Cerebellum (tissue), 4 donors: ENCODE measurements at places on chromosomes 16 and 17. TPM values are rescaled to one million over a fixed set of nuclear protein-coding genes. Genes with fewer than 3 reads are reported as not detected.

- DNase-seq: no peak
These were observed 128.8 kb downstream of the FOXL1 start for GRCh38 chr16:86707171-86707570.

RAB11FIP4 gene
- 27.8 TPM for total RNA-seq

CNTNAP1 gene
- 13.0 TPM for total RNA-seq

- peak; percentile 6 for DNase-seq
These were observed 209.6 kb upstream of the CACNG5 start for GRCh38 chr17:66625311-66625767.

DNA sequence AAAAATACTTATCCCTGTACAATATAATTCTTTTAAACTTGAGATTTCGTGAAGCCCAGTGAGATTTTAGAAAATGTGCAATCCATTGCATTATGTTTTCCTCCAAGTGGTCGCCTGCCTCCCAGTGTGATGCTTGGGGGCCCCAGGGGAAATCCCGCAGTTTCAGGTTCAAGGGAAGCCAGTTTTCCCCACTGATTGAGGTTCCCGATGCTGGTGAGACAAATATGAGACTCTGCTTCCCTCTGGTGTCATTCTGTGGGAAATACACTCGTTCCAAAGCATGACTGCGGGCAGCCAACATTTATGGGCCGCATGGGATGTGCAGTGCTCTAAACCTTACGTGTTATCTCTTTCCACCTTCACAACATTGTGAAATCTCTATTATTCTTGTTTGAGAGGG, 200.8 kb downstream of the PRKCB start:
- peak; percentile 79 for DNase-seq

- peak; percentile 87 for DNase-seq
These were observed 840 bp downstream of the MYO1C start for GRCh38 chr17:1491443-1492248.

DNA sequence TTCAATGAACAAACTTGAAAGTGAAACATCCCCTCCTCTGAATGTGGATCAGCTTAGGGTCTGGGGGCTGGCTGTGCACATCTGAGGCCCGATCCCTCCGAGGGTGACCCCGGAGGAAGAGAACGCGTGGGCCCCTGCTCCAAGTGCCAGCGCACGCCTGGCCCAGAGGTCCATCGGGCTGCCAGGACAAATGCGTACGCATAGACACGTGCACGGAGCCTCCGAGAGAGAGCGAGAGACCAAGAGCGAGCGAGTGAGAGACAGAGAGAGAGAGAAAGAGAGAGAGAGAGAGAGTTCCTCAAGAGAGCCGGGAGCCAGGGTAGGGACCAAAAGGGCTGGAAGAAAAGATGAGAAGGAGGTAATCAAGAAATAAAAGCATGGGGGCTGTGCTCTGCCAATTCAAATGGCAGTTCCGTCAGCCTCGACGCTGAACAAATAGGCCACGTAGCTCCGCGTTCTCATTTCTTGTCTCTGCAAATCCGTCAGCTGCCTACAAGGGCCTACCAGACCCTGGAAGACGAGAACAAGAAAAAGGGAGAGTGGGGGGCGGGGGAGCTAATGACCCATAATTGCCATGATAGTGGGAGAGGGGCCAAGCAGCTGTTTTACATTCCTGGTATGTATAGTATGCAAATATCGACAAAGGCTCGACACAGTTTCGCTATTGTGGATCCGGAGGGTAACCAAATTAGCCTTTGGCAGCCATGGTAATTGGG, 435.3 kb upstream of the ZFHX3 start:
- DNase-seq: no peak

GLIS2 gene
- total RNA-seq: 3.2 TPM

GRCh38 chr17:36730857-36731490, 129.6 kb downstream of the MRM1 start:
- DNase-seq: no peak

DNA sequence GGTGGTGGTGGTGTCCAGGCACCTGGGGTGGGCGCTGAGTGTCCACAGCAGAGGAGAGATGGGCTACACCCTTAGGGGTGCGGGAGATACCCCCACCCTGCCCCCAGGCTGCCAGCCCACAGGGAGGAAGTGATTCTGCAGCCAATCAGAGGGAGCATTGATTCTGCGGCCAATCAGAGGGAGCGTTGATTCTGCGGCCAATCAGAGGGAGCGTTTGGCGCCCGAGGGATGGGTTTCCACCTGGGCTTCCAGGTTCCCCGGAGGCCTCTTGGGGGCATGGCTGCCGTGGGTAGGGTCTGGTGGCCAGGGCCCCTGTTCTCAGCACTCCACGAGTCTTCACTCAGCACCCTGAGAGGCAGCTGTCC, 28.2 kb upstream of the ACSF3 start:
- DNase-seq: no peak

DNA sequence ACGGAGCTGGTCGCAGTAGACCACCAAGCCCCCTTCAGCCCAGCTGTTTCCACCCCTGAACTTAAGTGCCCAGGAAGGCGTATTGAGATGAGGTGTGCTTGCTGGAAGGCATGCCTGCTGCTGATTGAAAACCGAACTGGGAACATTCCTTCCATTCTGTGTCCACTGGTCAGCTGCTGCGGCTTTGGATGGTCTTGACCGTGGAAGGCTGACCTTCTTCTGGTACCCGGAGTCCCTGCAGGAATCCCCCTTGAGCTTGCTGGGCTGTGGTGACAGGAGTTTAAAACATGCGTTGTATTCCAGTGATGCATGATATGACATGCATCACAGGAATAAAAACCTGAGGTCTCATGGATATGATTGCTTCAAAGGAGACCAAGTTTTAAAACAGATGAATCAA, 31.4 kb downstream of the IL4R start:
- no peak for DNase-seq

DNA sequence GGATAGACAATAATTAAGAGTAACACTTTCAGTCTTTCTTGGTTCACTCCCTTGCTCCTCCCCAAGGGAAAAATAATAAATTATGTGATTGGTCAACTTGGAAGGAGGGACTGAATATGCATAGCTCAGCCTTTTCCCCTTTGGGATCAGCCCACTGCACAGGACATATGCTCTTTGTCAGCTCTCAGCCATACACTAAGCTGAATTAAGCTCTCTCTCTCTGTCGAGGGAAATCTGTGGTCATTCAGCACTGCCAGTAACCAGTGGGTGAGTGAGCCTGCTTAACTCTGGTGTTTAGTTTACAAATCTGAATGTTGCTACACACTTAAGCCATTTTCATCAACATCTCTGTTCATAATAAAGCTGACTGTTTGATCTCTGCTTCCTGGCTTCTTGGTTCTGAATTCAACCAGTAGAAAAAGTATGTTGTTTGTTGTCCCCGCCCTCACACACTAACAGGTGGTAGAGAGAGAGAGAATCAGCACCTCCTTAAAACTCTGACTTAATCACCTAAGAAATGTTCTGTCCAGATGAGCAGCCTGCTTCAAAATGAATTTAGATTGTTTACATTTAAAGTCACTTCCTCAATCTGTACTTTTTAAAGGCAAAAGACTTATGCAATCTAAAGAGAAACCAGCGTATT, 102.3 kb upstream of the C17orf78 start:
- no peak for DNase-seq

DNA sequence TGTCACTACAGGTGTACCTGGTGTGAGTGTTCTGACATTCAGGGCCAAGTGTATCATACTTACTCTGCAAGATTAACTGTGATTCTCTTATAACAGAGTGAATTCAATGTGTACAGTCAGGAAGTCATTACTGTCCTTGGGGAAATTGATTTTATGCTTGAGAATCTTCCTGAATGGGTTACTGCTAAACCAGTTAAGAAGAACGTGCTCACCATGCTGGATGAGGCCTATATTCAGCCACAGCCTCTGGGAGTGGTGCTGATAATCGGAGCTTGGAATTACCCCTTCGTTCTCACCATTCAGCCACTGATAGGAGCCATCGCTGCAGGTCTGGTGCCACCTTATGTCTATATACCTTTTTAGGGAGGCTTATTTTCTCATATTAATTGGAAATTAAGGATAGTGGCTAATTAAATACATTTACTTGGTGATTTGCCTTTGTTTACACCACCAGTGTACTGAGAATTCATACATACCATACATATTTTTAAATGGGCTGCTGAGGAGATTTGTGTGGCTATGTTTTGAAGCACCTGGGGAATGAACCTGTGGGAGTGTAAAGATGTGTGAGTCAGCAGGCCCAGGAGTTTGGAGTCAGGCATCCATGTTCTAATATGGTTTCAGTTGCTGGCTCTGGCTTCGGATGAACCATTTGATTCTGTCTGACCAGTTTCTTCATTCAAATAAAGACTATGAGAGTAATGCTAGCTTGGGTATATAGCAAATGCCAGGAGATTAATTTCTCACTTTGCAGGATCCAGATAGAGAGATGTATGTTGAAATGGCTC, 3.1 kb downstream of the ALDH3A2 start:
- no peak for DNase-seq

DNA sequence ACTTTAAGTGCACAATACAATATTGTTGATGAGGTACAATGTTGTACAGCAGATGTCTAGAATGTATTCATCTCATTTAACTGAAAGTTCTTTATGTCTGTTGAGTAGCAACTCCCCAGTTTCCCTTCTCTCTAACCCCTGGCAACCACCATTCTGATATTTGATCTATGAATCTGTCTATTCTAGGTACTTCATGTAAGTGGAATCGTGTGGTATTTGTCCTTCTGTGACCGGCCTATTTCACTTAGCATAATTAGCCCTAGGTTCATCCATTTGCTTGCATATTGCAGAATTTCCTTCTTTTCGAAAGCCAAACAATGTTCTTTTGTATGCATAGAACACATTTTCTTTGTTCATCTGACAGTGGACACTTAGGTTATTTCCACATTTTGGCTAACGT, 10.8 kb downstream of the RGS9 start:
- no peak for DNase-seq

- peak; percentile 63 for DNase-seq
These were observed 45.9 kb upstream of the DOC2B start for GRCh38 chr17:227078-227945.

- DNase-seq: no peak
These were observed 20.5 kb downstream of the METTL9 start for GRCh38 chr16:21619765-21620425.
